Liver (tissue), 10 donors: ENCODE measurements at places on chromosomes 4 and X. TPM values are rescaled to one million over a fixed set of nuclear protein-coding genes. Genes with fewer than 3 reads are reported as not detected.

- no peak for DNase-seq
Observed at GRCh38 chrX:37847733-37848197, 394 bp upstream of the DYNLT3 start.

GRCh38 chr4:26124753-26125321, 196.0 kb upstream of the RBPJ start:
- no peak for DNase-seq

GRCh38 chrX:723781-724180, 93.2 kb downstream of the SHOX start:
- no peak for DNase-seq

GRCh38 chr4:52550186-52550585, 108.9 kb downstream of the USP46 start:
- no peak for DNase-seq

- DNase-seq: no peak
Observed at GRCh38 chrX:31832263-31832662, 760.4 kb upstream of the FTHL17 start.

DNA sequence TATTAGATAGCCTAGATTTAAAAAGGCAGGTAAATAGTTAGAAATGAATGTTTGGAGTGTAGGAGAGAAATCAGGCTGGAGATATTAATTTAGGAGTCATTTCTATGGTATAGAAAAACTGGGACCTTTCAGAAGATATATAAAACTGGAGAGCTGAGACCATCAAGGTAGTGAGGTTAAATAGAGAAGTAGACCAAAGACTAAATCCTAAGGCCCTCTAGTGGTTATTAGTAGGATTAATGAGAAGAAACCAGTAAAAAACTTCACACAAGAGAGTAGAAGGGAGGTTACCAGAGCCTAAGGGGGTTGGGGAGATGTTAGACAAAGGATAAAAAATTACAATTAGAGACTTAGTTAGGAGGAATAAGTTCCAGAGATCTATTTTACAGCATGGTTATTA, 351.0 kb upstream of the SPANXN1 start:
- no peak for DNase-seq

DNA sequence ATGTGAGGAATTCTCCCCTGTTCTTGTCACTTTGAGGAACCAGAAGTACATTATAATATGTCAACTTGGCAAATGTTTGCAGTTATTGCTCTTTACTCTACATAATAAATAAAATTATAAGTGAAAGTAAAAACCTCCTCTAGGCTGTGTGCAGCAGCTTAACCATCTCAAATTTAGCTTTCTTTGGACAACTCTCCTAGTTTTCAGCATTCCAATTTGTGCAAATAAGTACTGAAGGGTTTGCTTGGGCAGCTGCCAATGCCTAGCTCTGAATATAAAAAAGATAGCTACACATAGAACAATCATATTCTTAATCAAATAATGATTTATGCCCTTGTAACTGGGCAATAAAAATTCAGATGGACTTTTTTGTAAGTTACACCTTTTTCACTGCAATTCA, 82.5 kb downstream of the GASK1B start:
- no peak for DNase-seq

DNA sequence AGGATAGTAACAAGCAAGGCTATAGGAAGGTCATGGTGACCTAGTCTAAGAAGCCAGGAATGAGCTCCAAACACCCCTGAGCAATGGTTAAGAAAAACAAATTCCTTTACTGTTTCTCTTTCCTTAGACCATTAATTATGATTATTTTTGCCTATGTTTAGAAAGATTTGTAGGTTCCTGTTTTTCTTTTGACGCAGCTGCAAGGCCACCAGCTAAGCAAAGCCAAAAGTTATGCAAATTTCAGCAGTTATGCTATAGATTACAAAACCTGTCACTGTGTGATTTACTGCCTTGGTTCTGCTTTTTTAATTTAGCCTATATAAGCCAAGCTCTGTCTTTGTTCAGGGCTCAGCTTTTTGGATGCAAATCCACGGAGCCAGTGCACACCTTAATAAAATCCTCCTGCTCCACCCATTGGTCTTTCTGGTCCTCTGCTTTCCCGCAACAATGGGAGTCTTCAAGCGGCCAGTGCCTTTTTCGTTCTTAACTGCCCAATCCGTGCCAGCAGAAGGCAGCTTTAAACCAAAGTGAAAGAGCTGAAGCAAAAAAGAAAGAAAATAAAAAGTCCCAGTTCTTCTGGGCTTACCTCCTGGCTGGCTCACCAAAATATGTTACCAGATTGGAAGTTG, 1.4 kb upstream of the CEP135 start:
- no peak for DNase-seq

DNA sequence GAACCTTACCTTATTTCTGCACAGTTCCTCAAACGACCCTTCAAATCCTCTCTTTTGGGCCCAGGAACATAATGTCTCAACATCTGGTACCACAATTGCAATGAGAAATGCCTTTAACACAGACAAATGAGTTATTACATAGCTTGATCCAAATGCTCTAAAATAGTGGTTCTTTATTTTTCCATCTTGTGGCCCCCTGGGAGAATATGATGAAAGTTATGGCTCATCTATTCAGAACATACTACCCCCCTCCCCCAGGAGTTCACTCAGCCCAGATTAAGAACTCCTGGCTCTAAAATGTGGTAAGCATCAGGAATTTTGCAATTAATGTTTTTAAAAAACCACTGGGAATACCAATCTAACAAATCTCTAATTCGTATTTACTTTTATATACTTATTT, 23.9 kb upstream of the CENPU start:
- DNase-seq: no peak

GRCh38 chr4:153341575-153342090, 2.9 kb upstream of the MND1 start:
- no peak for DNase-seq

GRCh38 chr4:21728304-21728703, 220.3 kb downstream of the KCNIP4 start:
- no peak for DNase-seq

GRCh38 chrX:39819921-39820849, 277.6 kb downstream of the BCOR start:
- no peak for DNase-seq

DNA sequence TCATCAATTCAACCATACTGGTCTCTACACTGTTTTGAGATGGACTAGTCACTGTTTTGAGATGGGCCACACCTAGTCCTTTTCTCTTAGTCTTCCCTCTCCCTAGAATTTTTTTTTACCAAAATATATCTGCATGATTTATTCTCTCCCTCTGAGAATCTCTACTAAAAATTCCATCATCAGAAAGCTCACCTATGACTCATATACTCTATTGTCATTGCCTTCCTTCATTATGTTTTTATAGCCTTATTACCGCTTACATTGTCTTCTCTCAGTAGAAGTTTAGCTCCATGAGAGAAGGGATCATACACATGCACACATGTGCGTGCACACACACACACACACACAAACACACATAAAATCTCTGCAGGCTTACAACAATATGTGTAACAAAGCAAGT, 303.6 kb downstream of the PCDH10 start:
- no peak for DNase-seq

The UGT2B10 gene
- 108 TPM for polyA plus RNA-seq

The SH2D1A gene
- 0.27 TPM for polyA plus RNA-seq

The NEK1 gene
- polyA plus RNA-seq: 6.6 TPM

The HPGD gene
- 24.2 TPM for polyA plus RNA-seq

The PTTG2 gene
- 0.24 TPM for polyA plus RNA-seq

The FAM184B gene
- polyA plus RNA-seq: not detected

The TIGD4 gene
- polyA plus RNA-seq: 0.13 TPM
